ENCODE measurements at places on chromosomes 5 and 9.

GRCh38 chr5:150751096-150751891 lies 7.5 kb downstream of the DCTN4 start:
- no peak for DNase-seq

DNA sequence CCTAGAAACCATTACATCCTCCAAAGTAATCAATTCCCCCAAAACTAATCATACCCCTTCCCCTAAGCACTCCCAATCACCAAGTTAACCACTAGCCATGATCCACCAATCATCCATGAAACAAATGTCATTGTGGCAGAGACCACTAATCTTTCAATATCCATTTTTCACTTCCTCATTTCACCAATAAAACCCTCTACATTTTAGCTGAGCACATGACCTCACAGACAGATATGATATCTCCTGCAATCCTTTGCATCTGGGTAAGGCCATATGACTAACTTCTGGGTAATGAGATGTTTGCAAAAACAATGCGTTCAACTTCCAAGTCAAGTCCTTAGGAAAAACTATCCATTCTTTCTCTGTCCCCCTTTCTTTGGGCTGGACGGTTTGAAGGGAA lies 20.7 kb downstream of the OR2S2 start:
- DNase-seq: no peak

- DNase-seq: no peak
Measured at GRCh38 chr9:109751253-109751652, 28.7 kb upstream of the PALM2AKAP2 start.

GRCh38 chr5:171832775-171833174 lies 47.2 kb downstream of the SMIM23 start:
- DNase-seq: no peak

DNA sequence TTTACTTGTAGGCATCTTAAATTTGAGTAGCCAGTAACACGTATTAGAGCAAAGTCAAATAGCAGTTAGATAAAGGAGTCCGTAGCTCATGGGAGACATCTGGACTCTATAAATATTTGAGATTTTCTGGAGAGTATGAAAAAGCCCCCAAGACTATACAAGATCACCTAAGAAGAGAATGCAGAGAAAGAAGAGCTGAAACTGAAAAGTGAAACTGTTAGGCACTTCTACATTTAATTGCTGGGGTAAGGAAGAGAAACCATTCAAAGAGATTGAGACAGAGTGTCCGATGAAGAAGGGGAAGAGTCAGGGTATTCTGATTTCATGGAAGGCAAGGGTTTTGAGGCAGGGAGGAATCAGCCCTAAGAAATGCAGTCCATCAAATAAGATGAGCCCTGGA lies 2372.1 kb downstream of the MAT2B start:
- DNase-seq: no peak

DNA sequence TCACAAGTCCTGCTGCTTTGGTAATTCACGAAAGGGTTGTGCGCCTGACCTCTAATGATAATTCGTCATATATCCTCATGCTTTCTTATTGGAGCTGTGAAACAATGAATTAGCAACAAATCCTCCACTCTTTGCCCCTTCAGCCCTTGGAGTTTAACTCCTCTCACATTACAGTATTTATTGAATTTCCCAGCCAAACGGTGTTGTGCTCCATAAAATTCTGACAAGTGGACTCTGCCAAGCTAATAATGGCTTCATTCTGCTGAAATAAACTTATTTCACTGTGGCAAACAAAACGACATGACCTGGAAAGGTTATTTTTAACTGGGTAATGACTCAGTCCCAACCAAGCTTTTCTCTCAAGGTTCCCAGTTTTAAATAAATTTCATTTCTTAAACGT lies 984.4 kb upstream of the DMAC1 start:
- no peak for DNase-seq

- DNase-seq: no peak
Measured at GRCh38 chr5:68711293-68712200, 382.3 kb upstream of the SLC30A5 start.

GRCh38 chr9:134895908-134896833 lies 15.6 kb downstream of the FCN2 start:
- DNase-seq: no peak

GRCh38 chr5:137228816-137229215 lies 270.3 kb downstream of the SPOCK1 start:
- no peak for DNase-seq
